NCI-H1105 (cell line): ENCODE measurements at places on chromosomes 3 and 15.

DNA sequence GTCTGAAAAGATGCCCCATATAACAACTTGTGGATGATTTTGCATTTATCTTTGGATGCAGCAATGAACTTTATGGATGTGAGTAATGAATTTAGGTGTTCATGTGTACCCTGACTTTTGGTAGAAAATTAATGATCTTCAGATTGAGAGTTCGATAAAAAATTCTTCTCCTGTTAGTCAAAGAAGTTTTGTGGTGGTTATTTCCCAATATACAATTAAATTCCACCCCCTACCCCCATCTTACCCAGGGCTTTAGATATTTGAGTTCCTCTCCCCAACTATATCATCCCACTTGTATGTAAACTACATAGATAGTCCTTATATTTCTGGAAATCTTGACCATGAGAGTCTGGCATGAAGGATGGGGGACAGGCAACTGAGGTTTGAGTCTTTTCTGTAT, 126.1 kb upstream of the ALDH1A3 start:
- no peak for DNase-seq

- no peak for DNase-seq
Measured at GRCh38 chr15:81930582-81931369, 115.0 kb downstream of the MEX3B start.

- peak; percentile 22 for DNase-seq
Measured at GRCh38 chr3:81920816-81921215, 159.4 kb upstream of the GBE1 start.

DNA sequence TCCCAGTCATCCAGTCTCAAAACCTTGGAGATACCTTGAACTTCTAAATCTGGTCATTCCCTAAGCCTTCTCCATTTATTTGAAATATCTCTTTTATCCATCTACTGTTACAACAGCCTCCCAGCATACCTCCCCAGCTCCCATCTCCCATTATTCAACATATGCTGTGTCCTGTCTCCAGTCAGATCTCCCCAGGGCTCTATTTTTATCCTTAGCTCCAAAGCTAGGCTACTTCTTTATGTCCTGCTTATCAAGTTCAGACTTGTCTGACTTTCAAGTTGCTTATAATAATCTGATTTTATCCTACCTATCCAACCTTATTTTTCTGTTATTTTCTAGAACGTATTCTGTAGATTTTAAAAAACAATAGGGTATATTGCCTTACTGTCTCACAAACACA, 44.2 kb downstream of the IQGAP1 start:
- DNase-seq, result no peak

DNA sequence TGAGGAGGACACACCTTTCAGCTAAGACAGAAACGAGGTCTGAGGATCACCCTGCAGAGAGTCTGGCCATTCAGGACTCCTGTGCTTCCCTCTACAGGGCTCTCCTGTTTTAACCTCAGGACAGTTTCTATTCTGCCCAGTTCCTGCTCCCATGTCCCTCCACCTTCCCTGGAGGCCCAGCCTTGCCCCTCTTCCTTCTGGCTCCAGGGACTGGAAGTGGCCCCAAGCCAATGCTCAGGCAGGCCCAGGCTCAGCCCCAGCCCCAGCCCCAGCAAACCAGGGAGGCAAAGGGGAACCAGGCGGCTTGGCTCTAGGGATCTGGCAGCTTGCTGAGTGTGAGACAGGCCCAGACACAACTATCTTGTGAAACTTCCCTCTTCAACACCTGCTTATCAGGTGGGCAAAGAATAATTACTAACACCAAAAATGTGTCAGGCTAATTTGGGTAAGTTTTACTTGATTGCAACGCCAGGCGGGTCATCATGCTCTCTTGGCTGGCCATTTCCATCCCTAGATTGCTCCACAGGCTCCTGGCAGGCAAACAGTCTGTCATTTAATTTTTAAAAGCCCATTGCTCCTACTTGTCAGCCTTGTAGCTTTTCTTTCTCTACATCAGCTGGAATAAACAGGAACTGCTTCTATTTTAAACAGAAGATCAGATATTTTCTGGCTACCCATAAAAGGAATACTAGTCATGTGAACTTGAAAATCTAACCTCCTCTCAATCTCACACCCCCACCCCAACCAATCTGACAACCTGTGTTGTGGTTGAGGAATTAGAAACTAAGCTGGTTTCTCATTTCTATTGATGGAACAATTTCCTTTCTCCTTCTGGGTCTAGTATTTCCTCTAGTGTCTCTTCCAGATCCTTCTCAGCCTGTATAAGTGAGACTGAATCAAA, 33.5 kb downstream of the UPK1B start:
- peak; percentile 46 for DNase-seq

DNA sequence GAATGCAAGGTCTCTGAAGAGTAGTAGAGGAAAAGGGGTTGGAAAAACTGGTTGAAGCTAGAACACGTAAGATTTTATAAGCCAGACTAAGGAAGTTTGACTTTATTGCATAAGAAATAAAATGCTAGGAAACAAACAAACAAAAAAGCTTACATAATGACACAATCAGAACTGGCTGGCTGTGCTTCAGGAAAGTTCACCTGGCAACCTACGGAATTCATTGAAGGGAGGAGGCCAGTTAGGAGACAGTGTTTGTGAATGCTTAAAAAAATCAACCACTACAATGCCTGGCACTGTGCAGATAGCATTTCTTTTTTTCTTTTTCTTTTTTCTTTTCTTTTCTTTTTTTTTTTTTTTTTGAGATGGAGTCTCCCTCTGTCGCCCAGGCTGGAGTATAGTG, 1.9 kb upstream of the ICE2 start:
- no peak for DNase-seq

- DNase-seq, result no peak
Measured at GRCh38 chr3:62592408-62592807, 219.1 kb upstream of the FEZF2 start.

DNA sequence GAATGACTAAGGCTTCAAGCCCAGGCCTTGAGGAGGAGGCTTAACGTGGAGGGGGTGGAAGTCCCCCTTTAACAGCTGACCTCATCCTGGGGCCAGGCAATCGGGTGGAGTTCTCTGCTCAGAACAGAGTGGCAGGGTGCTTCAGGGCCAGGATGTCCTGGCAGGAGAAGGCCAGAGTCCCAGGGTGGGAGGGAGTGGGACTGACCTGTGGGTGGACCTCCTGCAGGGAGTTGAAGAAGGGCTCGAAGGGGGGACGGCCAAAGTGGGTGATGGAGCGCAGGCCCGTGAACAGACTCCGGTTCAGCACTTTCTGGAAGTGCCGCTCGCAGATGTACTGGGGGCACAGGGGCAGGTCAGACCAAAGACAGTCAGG, 19.6 kb downstream of the DUOX2 start:
- no peak for DNase-seq

DNA sequence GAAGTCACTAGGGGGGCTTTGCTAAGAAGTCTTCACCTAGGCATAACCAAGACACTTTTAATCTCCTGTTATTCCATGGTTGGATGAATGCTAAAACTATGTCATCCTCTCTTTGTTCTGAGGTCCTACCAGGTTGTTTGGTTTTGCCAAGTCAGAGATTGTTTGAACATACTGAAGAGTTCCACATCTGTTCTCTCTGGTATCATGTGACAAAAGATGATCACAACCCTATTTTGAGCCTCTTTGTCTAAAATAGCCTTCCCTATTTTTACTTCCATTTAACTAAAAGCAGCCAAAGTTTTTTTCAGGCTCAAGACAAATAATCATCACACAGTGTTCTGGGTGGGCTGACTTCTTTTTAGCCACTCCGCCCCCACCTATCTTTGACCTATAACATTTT, 218.4 kb upstream of the LMCD1 start:
- no peak for DNase-seq

DNA sequence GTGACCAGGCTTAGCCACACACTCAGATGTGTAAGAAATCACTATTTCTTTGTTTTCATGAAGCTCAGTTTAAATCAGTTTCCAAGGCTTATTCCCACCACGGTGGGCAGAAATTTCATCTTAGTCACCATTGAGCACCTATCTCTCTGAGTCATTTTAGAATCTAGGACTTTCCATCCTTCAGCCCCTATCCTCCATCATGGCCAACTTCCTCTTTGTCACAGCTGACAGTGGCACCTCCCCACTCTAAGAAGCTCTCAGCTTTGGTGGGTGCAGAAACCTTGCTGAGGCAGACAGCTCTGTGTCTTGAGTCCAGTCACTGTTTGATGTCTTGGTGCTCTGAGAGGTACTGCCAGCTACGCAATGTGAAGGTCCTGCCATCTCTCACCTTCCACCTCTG, 32.9 kb downstream of the SNTN start:
- no peak for DNase-seq

DNA sequence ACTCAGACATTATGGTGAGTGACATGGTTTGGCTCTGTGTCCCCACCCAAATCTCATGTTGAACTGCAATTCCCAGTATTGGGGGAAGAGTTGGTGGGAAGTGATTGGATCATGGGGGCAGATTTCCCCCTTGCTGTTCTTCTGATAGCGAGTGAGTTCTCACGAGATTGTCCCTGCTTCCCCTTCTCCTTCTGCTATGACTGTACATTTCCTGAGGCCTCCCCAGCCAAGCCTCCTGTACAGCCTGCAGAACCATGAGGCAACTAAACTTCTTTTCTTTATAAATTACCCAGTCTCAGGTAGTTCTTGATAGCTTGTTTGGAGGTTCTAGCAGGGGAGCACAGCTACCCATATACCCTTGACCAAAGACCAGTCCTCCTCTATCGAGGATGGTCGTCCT, 45.9 kb downstream of the ADAM10 start:
- no peak for DNase-seq

DNA sequence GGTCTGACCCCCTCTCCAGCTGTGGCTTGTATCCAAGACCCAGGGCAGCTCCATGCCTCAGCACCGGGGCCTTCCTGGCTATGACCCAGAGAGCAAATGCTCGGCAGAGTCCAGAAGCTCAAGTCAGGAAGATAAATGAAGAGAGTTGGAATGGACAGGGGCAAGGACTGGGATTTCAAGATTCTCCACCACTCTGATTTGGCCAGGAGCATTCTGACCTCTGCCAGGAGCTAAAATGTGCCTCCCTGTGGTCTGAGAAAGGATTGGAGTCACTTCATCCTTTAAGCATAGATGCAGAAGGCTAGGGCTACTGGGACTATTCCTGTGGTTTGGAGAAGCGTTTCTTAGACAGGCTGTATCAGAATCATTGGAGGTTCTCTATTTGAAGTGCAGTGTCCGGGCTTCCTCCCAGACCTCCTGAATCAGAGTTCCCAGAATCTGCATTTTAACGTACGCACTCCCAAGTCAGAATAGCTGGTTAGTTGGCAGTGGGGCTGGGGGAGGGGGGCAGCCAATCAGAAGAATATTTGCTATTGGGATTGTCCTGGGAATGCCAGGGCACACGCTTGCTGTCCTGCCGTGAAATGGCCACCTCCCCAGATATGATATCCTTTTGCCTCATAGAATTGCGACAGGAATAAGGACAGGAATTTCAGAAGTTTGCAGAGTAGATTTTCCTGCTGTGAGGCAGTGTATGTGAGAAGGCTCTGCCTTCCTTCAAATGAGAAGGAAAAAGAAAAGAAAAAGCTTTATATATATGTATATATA, 57.4 kb downstream of the HRH1 start:
- DNase-seq, result no peak

DNA sequence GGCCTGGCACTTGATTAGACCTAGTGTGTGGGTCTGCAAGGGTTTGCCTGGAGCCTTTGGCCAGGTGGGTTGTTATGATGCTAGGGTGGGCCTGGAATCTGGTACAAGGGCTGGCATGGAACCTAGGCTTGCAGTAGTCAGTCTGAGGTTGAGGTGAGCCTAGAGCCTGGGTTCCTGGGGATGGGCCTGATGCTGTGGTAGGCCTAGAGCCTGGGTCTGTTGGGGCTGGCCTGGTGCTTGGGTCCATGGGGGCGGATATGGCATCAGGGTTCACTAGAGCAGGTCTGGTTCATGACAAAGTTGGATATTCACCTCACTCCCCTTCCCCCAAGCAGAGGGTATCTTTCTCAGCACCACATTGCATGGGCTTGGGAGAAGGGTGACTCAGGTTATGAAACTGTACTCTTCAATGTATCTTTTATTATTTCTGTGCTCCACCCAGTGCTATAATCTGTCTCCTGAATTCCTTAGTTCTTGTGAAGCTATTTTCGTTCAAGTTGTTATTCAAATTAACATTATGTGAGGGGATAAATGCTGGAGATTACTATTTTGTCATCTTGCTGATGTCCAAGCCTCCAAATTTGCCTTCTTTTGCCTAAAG, 274.4 kb downstream of the NFKBIZ start:
- DNase-seq, result no peak

DNA sequence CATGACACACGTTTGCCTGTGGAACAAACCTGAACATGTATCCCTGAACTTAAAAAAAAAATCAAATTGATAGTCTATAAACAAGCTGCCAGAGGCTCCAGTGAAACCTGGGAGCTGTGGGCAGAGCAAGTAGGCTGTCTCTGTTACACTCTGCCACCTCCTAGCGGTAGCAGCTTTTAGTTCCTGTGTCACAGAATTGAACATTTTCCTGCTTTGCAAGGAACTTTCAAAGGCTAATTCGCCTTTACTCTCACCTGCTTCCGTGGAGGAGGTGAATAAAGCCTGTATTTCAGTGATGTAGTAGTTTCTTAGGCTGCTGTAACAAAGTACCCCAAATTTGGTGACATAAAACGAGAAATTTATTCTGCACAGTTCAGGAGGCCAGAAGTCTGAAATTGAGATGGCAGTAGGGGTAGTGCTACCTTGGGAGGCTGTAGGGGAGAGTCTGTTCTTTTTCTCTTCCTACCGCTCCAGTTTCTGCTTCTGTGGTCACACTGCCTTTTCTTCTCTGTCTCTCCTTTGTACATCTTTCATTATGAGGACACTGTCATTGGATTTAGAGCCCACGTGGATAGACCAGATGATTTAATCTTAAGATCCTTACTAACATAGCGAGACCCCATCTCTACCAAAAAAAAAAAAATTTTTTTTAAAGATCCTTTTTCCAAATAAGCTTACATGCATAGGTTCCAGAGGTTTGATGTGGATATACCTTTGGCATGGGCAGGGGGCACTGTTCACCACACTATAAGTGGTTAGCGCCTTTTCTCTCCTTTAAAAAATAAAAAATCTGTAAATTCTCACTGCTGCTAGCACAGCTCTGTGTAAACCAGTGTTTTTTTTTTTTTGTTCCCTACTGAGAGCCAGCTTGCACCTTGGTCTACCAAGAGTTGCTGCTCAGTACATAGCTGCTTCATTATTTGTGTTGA, 25.3 kb downstream of the FBXO22 start:
- DNase-seq, result no peak

DNA sequence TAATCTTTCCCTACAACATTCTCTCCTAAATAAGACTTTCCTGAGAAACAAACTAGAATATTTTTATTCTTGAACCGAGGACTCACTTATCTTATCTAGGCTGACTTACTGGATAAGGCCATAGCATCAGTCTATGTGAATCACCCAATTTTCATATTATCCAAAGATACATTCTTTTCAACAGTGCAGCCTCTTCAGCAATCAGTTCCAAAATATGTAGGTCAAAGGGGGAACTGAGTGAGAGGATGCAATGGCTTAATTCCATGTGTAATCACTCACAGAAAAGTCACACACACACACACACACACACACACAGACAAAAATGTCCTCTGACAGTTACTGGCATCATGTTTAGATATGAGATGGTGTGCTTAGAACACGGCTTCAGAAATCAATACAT, 31.5 kb upstream of the MECOM start:
- no peak for DNase-seq

DNA sequence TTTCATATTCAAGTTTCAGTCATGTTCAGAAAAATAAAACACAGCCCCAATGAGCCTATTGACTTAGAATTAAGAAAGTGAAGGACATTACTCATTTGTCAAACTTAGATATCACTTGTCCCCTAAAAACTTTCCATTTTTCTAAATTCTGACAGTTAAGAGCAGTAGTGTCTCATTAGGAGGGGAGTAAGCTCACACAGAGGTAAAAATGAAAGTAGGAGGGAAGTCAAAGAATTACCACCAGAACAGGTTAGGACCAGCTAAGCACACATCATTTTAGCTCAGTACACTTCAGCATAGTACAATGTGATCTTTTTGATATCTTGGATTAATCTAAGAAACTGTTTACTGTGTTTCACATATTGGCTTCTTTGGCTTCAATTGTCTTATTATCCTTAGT, 64.3 kb downstream of the OSTN start:
- no peak for DNase-seq
